ENCODE measurements at places on chromosomes 5 and 9.

- peak; percentile 97 for DNase-seq
Observed at GRCh38 chr9:117487555-117488175, 72.8 kb upstream of the ASTN2 start.

DNA sequence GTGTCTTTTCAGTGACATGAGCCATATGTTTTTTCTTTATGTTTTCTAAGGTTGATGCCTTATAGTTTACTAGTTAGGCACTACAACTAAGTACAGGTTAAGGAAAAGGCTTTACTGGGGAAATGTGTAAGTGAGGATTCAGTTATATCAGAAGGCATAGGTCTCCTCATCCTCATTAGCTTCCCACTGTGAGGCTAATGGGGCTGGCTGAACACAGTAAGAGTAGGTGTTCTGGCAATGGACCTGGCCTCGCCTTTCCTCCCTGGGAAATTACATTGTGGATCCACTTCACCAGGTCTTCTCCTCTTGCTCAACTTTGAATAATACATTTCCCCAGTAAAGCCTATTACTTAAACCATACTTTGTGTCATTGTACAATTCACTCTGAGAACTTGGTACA, 225.5 kb downstream of the PTPRD start:
- no peak for DNase-seq

DNA sequence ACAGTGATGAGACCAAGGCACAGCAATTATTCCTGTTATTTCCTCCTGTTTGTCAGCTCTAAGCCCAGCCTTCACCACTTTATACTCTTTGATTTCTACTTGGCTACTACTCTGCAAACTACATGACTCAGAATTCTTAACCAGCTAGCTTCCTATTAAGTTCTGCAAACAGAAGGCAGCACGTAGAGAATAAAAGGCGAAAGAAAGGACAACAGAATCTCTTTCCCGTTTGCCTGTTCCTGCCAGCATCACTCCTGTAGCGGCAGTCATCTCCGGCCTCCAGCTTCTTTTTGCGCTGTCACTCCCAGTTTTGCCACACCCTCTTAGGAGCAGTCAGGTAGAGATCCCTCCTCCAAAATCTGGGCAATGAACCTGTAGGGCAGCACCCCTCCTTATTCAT, 29.9 kb downstream of the DPYSL3 start:
- no peak for DNase-seq

GRCh38 chr5:72955768-72956323, at the start of gene FCHO2:
FCHO2 (plus strand) TSS chr5:72956041; CDS start chr5:72956097, 56 bp downstream.
- DNase-seq = peak; percentile 91

DNA sequence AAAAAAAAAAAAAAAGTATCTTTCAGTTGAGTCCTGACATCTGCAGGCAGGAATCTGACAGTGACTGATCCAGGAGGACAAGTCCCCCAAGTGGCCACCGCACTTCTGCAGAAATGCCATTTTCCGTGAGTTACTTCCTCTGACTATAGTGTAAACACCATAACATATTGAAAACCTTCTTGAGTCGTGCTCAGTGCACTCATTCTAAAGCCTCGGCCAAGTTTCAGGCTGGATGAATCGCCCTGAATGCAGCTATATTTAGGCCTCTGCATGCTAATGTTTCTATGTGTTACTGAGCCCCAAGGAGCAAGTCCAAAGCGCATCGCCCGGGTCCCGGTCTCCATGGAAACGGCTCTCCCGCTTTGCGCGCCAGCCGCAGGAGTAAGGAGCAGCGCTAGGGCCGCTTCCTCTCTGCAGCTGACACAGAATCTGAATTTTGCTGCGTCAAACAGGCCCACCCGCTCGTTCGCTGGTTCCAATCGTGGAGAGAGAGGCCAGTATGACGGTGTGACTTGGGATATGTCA, 335.4 kb downstream of the MSX2 start:
- peak; percentile 31 for DNase-seq

GRCh38 chr5:105993027-105993426, 1677.7 kb downstream of the EFNA5 start:
- no peak for DNase-seq
